Activated CD8-positive, alpha-beta memory T cell treated with anti-CD3 and anti-CD28 coated beads for 4 hours (primary cell): ENCODE measurements at places on chromosomes 1 and 21.

DNA sequence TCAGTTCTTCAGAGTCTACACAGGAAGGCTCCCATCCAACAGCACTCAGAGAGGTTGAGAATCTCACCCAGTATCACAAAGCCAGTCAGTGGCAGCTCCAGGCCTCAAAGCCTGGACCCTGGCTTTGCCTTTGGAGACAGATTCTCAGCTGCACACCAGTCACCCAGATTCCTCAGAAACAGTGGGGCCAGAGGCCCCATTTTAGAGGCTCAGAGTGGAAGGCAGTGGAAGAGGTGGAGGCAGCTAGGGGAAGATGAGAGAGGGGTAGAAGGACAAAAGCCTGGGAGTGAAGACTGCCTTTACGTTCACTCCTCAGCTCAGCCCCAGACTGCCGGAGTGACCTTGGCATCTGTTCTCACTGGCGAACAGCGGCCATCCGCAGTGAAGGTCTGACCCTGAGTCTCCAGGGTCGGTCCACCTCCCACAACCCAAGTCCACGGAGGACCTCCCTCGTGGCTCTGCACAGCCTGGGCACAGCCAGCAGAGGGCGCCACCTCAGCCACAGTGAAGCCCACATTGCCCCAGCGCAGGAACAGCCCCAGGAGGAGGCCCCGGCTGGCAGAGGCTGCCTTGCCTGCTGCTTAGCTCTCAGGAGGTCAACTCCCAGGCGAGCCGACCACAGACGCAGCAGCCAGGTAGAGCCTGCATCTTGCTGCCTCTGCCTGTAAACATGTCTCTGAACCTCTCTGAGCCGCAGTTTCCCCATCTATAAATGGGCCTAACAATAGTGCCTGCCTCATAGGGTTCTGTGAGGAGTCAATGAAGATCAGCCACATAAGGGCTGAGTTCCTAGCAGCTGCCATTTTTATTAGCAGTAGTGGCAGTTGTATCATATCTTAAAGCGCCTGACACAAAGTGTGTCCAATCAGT is 5.9 kb upstream of the FNDC5 start:
- no peak for DNase-seq

- DNase-seq: no peak
Observed at GRCh38 chr1:244304156-244304555, 147.6 kb downstream of the ADSS2 start.

DNA sequence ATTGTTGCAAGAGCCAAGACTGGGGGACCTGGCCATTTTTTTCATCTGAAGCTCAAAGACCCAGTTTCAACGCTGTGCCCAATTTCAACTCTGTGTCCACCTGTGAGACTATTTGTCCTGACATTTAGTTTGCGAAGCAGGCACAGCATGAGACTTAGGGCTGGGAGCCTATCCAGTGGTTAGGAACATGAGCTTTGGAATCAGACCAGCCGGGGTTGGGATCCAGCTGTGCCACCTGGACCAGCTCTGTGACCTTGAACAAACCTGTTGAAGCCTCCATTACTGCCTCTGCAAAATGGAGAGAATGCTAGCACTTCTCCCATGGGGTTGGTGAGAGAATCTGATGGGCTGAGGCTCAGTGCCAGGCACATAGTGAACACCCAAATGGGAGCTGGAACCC is 206.1 kb upstream of the TMEM51 start:
- no peak for DNase-seq

GRCh38 chr1:75305061-75305460 is 170.9 kb downstream of the LHX8 start:
- no peak for DNase-seq

- DNase-seq: no peak
Observed at GRCh38 chr1:23062271-23062670, 43.0 kb downstream of the KDM1A start.

- DNase-seq: no peak
Observed at GRCh38 chr1:202329891-202330290, 11.8 kb downstream of the UBE2T start.

- DNase-seq: no peak
Observed at GRCh38 chr1:61361931-61362330, 279.6 kb downstream of the NFIA start.

DNA sequence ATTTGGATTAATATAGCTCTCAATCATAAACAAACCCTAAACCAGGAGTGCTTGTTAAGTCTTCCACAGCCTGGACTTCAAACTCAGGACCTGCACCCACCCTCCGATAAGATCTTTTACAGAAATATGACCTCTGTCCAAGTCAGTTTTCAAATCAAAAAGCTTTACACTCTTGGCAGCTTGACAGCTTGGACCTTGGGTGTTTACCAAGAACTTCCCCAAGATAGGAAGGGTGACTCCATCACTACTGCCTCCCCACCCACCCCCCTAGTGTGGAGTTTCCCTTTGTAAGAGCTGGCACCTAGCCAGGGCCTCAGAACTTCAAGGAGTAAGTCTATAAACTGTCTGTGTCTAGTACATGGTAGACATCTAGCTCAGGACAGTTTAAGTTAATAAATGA is 9.6 kb downstream of the BCAR3 start:
- no peak for DNase-seq

DNA sequence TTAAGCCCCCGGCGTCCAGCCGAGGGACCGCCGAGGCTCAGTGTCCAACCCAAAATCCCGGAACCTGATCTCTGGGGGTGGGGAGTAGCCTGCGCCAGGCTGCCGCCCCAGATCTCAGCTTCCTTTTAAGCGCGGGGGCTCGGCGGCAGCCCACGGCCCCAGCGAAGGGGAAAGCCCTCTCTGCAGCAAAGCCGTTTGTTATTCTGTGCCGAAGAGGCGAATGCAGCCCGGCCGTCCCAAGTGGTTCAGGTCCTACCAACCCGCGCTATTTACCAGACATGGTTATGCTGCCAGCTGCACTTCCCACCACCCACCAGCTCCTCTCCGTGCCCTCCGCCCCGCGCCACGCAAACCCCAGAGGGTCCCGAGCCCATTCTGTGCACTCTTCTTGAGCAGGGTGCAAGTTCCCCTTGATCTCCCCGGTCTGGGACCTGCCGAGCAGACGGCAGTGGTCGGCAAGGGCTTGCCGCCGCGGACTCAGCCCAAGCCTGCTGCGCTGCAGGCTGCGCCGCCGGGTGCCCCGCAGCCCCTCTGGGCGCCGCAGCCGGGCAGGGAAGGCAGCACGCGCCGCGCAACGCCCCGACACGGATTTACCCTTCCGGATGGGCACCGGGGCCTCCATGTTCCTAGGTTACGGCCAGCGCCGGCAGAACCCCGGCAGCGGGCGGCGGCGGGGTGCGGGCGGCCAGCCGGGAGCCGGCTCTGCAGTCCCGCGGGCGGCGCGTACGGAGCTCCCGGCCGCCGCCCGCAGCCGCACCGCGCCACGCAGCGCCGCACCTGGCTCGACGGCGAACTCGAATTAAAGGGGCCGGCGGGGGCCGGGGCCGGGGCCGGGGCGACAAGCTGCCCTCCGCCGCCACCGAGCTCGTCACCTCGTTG is 738 bp upstream of the KCNA2 start:
- no peak for DNase-seq

- no peak for DNase-seq
Observed at GRCh38 chr1:27403065-27403726, 10.8 kb downstream of the GPR3 start.

- DNase-seq: peak; percentile 28
Observed at GRCh38 chr1:192609110-192610079, 26.6 kb upstream of the RGS13 start.

DNA sequence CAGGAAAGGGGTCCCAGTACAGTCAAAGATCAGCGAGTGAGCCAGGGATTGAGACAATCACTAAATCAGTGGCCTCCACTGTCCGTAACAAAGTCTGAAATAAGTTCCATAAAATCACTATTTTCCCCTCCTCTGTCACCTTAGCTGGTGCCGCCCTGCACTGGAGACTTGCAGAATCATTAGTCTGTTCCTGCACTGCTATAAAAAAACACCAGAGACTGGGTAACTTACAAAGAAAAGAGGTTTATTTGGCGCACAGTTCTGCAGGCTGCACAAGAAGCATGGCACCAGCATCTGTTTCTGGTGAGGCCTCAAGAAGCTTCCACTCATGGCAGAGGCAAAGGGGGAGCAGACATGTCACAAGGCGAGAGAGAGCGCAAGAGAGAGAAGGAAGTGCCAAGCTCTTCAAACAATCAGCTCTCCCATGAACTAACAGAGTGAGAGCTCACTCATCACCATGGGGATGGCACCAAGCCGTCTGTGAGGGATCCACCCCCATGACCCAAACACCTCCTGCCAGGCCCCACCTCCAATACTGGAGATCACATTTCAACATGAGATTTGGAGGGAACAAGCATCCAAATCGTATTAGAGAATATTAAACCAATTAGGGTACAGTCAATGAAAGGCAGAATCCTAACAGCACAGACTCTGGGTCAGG is 129.8 kb upstream of the TIAM1 start:
- DNase-seq: no peak

GRCh38 chr1:184049836-184050468 is 1.6 kb upstream of the TSEN15 start:
- no peak for DNase-seq

DNA sequence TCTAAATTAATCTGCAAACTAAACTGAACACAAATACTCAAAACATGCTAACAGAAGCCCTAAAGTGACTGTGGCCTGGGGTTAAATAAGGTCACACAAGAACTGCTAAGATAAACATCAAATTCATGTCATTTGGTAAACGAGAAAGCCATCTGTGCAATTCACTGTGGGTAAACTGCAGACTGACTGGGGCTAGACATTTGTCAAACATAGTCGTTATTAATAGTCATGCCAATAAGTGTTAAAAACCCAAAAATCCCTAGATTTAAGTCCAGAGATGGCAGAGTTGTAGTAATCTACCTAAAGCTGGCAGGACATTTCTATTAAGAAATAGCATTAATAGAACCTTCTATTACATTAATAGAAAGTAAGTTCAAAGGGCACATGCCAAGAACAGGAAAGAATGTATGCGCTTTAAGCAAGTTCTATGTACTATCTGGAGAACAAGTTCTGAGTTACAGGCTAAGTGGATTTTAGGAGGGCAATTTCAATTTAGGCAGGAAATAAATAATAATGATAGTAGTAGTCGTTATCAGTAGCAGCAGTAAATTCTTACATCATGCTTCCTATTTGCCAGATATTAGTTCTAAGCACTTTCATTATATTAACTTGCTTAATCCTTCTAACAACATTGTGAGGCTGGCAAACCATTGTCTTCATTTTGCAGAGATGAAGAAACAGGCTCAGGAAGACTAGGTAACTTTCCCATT is 8.6 kb downstream of the EDEM3 start:
- no peak for DNase-seq

DNA sequence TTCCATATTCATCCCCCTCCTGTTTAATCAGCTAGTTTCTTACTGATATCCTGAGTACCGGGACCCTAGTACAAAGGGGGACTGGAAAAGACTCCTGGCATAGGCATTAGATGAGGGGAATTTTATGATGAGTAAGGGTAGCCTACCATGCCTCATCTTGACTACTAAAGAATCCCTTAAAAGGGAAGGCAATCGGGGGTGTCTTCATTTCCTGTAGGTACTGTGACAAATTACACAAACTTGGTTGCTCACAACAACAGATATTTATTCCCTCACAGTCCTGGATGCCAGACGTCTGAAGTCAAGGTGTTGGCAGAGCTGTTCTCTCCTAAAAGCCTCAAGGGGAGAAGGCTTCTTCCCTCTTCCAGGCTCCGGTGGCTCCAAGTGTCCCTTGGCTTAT is 28.9 kb upstream of the RUNX1 start:
- no peak for DNase-seq

- DNase-seq: peak; percentile 30
Observed at GRCh38 chr1:209692745-209693504, 11.7 kb upstream of the HSD11B1 start.

- DNase-seq: no peak
Observed at GRCh38 chr1:222290866-222291265, 257.0 kb downstream of the HHIPL2 start.

- no peak for DNase-seq
Observed at GRCh38 chr21:31103571-31104265, 65.4 kb upstream of the KRTAP19-8 start.

DNA sequence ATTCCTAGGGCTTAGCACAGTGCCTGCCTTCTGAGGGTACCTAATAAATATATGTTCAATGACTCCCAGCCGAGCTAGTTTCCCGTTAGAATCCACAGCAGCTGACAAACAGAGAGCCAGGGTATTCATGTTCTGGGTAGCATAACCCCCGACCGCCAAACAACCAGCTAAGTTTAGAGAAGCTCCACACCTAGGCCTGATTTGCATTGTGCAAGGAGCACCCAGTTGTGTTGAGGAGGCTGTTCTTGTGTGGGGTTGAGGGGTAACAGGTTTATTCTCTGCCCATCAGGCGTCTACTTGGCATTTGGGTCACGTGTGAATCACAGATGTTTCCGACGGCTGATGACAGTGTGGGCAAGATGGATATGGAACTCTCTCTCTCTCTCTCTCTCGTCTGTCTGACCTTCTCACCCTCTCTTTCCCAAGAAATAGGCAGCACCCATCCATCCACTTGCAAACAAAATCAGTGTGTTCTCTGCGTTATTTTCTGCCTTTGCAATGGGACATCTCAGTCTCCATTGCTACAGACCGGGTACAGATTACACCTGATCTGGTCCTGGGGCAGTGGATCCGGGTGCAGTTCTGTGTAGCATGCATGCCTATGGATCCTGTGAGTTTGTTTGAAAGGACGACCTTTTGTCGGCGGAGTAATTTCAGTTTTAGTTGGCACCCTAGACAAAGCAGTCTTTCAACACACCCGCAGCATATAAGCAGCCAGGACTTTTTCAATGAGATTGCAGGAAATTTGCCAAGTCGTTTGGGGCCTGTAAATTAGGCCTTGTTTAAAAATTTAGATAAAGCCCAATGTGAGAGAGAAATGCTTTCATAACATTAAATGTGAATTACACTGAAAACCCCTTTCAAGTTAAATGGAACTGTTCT is 29.4 kb downstream of the KAZN start:
- no peak for DNase-seq

GRCh38 chr1:177998696-177999631 is 29.1 kb upstream of the SEC16B start:
- DNase-seq: no peak

DNA sequence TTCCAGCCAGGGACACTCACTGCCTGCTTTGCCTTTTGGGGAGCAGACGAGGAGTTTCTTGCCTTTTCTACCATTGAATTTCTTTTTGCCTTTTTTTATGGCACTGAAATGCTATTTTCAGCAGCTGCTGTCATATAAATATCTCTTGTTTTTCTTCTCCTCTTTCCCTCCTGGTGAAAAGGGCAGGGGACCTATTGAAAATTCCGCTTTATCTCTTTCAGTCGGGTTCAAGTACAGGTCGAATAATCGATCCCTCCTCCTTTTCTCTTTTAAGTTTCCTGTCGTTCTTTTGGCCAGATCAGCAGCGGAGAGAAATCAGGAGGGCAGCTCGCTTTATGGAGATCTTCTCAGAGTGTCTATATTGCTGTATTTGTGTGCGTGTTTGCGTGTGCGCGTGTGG is 67.4 kb upstream of the CASZ1 start:
- DNase-seq: no peak

DNA sequence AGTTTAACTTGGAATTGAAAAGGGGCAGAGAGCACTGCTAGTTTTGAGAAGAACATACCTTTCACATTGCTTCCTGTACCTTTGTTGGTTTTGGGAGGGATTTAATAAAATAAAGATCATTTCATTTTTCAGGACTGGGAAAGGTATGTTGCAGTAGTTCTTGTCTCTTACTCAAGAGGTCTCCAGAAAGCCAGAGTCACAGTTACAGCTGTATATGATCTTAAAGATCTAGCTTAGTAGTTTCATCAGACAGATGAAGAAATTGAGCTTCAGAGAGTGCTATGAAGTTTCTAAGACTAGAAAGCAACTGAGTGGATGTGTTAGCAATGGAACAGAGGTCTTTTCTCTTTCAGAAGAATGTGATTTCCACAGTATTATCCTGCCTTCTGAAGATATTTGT is 1.0 kb downstream of the OR10K2 start:
- DNase-seq: no peak

- no peak for DNase-seq
Observed at GRCh38 chr1:29304025-29304684, 67.8 kb downstream of the PTPRU start.
